ENCODE measurements at places on chromosomes 11 and 22. TPM values are rescaled to one million over a fixed set of nuclear protein-coding genes. Genes with fewer than 3 reads are reported as not detected.

DNA sequence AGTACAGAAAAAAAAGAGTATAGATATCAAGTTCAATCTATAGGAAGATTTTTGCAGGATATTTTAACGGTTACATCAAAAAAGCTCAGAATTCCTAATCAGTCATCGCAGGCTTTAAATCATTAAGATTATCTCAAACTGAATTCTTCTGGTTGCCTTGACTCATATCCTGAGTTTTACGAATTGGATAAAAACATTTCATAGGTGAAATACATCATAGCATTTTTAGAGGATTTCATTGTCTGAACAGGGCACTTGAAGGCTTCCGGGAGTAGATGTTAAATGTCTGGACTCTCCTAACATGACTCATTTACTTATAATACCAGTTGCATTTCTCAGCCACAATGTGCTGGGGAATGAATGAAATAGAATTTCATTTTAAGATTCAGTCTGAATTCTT is 2216.6 kb upstream of the RAG2 start:
- no peaks in the 10 kb centered on the region for H3K27me3 ChIP-seq
- no peak overlapping the region for H3K4me3 ChIP-seq
- no peak overlapping the region for H3K27ac ChIP-seq
- no peaks in the 10 kb centered on the region for H3K4me1 ChIP-seq

GRCh38 chr11:70521475-70522308 is 123.4 kb downstream of the CTTN start:
- H3K27ac ChIP-seq, result no peak overlapping the region
- DNase-seq, result peak; percentile 51
- H3K4me3 ChIP-seq, result no peak overlapping the region
- no peaks in the 10 kb centered on the region for H3K27me3 ChIP-seq

FDXACB1 gene
- 4.0 TPM for total RNA-seq

DNA sequence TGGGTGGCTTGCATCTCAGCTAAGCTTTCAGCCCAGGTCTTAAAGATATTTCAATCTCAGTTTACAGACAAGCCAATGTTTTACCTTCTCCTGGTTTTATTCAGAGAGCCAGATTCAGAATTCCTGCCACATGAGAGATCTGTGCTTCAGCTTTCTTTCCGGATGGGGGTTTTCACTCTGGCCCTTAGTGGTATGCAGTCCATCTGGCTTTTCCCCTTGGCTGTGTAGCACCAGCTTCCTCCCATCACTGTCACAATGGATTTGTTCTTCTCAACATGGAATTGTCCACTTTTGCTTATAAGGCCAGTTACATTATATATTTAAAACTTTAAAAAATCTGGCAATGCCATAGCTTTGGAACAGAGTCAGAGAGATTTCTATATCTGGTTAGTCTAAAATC is 303.9 kb downstream of the ETS1 start:
- no peaks in the 10 kb centered on the region for H3K4me1 ChIP-seq
- no peaks in the 10 kb centered on the region for H3K36me3 ChIP-seq
- H3K4me3 ChIP-seq, result no peak overlapping the region

DNA sequence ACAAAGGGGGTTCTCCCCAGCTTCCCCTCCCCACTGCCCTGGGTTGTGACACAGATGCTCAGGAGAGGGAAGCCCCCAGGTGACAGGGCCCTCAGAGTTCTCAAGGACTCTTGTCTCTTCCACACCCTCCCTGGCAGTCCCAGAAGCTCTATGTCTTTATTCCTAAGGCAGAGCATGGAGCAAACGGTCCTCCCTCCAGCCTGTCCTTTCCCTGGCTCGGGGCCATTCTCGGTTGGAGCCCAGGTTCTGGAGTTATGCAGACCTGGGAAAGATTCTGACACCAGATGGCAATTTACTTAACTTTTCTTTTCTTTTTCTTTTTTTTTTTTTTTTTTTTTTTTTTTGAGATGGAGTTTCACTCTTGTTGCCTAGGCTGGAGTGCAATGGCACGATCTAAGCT is 186.6 kb downstream of the CEP164 start:
- H3K4me3 ChIP-seq, result no peak overlapping the region
- no peaks in the 10 kb centered on the region for H3K27me3 ChIP-seq
- DNase-seq, result no peak
- H3K27ac ChIP-seq, result no peak overlapping the region
- peaks cover 24% of the 10 kb centered on the region for H3K4me1 ChIP-seq

DNA sequence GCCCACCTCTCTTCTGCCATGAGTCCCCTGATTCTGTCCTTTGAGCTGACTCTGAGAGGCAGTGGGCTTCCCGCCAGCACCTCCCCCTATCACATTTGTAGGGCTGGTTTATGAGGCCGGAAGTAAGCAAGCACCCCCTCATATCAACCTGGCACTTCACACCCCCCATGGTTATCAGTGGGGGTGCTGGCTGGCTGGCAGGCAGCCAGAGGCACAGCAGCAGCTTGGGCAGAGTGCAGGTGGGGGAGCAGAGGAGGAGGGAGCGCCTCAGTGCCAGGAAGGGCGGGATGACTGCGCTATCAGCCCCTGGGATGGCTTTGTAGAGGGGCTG is 22.9 kb upstream of the CHRM4 start:
- H3K36me3 ChIP-seq, result no peaks in the 10 kb centered on the region
- no peak overlapping the region for H3K4me3 ChIP-seq
- no peak overlapping the region for H3K27ac ChIP-seq
- peaks cover 30% of the 10 kb centered on the region for H3K4me1 ChIP-seq

DNA sequence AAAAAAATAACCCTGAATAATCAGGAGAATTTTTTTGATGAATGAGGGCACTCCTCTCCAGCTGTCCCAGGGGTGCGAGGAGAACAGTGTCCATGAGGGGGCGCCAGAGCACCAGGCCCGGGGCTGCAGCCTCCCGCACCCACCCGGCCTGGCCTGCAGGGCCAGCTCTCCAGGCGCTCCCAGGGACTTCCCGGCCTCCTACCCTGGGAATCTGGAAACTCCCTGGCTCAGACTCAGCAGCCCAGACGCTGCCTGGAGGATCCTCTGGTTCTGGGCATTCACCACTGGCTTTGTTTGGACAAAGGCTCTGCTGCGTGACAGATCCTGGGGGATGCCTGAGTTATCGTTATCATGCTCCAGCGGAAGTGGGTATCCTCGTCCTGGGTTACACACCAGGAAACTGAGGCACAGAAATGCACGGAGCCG is 31.0 kb downstream of the MCM5 start:
- no peak overlapping the region for H3K4me3 ChIP-seq
- no peak overlapping the region for H3K27ac ChIP-seq
- H3K27me3 ChIP-seq, result no peaks in the 10 kb centered on the region
- H3K36me3 ChIP-seq, result peaks cover 5% of the 10 kb centered on the region

- H3K27me3 ChIP-seq, result no peaks in the 10 kb centered on the region
- no peak overlapping the region for H3K27ac ChIP-seq
- H3K4me1 ChIP-seq, result no peaks in the 10 kb centered on the region
These were observed 8.0 kb downstream of the RIBC2 start for GRCh38 chr22:45421349-45422055.

ARVCF gene
- total RNA-seq, result 35.4 TPM

- no peaks in the 10 kb centered on the region for H3K27me3 ChIP-seq
- no peaks in the 10 kb centered on the region for H3K36me3 ChIP-seq
- no peak overlapping the region for H3K27ac ChIP-seq
- no peak overlapping the region for H3K4me3 ChIP-seq
These were observed 37.2 kb downstream of the LIMK2 start for GRCh38 chr22:31248965-31249958.

GRCh38 chr11:128714881-128715280 is 21.0 kb downstream of the FLI1 start:
- H3K4me3 ChIP-seq, result no peak overlapping the region
- H3K4me1 ChIP-seq, result peaks cover 25% of the 10 kb centered on the region
- DNase-seq, result no peak
- no peak overlapping the region for H3K27ac ChIP-seq

- no peak for DNase-seq
- H3K4me1 ChIP-seq, result no peaks in the 10 kb centered on the region
- H3K36me3 ChIP-seq, result no peaks in the 10 kb centered on the region
- no peak overlapping the region for H3K4me3 ChIP-seq
These were observed 6.7 kb downstream of the CARD18 start for GRCh38 chr11:105132716-105133511.

CD3G gene
- total RNA-seq, result not detected

DNA sequence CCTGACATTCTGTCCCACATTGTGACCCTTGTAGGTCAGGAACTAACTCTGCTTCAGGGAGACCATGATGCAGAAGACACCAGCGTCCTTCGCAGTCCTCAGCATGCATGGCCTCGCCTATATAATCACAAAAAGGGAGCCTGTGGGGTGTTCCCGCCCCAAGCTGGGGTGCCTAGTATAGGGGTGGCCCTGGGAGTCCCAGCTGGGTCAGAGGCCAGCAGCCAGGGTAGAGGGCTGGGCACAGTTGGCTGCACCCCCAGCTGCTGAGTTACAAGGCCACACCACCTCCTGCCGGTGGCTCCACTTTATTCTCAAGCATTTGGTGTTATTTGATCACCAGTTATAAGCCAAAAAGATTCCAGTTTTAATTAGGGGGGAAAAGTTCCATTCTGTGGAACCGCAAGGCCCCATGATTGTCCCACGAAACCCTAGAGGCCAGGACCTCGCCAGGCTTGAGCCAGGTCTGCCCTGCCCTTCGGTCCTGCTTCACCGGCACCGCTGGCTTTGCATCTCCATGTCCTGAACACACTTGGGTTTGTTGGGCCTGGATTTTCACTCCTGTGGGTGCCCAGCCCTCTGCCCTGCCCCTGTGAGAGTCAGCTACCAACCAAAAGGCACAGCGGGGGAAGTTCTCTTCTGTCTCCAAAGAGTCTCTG is 15.0 kb upstream of the GNB1L start:
- peaks cover 5% of the 10 kb centered on the region for H3K4me1 ChIP-seq
- H3K36me3 ChIP-seq, result no peaks in the 10 kb centered on the region

- no peaks in the 10 kb centered on the region for H3K36me3 ChIP-seq
- peaks cover 10% of the 10 kb centered on the region for H3K27me3 ChIP-seq
- no peak for DNase-seq
- no peak overlapping the region for H3K27ac ChIP-seq
These were observed 44.0 kb upstream of the ATXN10 start for GRCh38 chr22:45627489-45628233.

- DNase-seq, result peak; percentile 39
- no peak overlapping the region for H3K27ac ChIP-seq
- H3K36me3 ChIP-seq, result no peaks in the 10 kb centered on the region
- no peak overlapping the region for H3K4me3 ChIP-seq
- no peaks in the 10 kb centered on the region for H3K27me3 ChIP-seq
These were observed 36.1 kb downstream of the CCDC90B start for GRCh38 chr11:83249972-83250593.

- no peak overlapping the region for H3K27ac ChIP-seq
- no peak overlapping the region for H3K4me3 ChIP-seq
- H3K4me1 ChIP-seq, result no peaks in the 10 kb centered on the region
- no peak for DNase-seq
These were observed 4.9 kb upstream of the MAFF start for GRCh38 chr22:38196791-38197419.

GRCh38 chr11:128345316-128345715 is 242.0 kb downstream of the ETS1 start:
- H3K4me3 ChIP-seq, result no peak overlapping the region
- peaks cover 18% of the 10 kb centered on the region for H3K4me1 ChIP-seq
- no peak for DNase-seq
- no peaks in the 10 kb centered on the region for H3K27me3 ChIP-seq

GRCh38 chr22:48205161-48205560 is 1442.7 kb downstream of the TBC1D22A start:
- no peak overlapping the region for H3K4me3 ChIP-seq
- H3K36me3 ChIP-seq, result no peaks in the 10 kb centered on the region
- no peak for DNase-seq

GRCh38 chr11:128302425-128303186 is 284.8 kb downstream of the ETS1 start:
- no peaks in the 10 kb centered on the region for H3K27me3 ChIP-seq
- no peaks in the 10 kb centered on the region for H3K36me3 ChIP-seq
- DNase-seq, result no peak
- no peak overlapping the region for H3K4me3 ChIP-seq
- H3K4me1 ChIP-seq, result no peaks in the 10 kb centered on the region

PKNOX2 gene
- 7.2 TPM for total RNA-seq

DNA sequence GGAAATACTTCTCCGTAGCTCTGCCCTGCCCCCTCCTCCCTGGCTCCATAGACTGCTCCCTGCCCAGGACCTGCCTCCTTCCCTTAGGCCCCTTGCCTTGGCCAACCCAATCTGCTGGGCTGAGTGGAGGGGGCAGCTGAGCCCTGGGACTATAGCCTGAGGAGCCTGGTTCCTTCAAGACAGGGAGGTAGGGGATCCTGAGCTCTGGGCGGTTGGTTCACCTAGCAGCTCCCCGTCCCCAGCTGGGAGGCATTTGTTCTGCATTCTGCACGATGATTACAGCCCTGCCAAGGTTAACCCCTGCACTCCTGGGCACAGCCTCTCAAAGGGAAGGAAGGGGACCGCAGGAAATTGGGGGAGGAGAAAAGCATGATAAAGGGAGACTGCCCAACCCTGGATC is 3.6 kb upstream of the CDC42EP1 start:
- H3K4me3 ChIP-seq, result no peak overlapping the region
- peaks cover 44% of the 10 kb centered on the region for H3K4me1 ChIP-seq
- peaks cover 30% of the 10 kb centered on the region for H3K27me3 ChIP-seq
- no peaks in the 10 kb centered on the region for H3K36me3 ChIP-seq
- no peak overlapping the region for H3K27ac ChIP-seq

- no peaks in the 10 kb centered on the region for H3K36me3 ChIP-seq
- H3K27me3 ChIP-seq, result no peaks in the 10 kb centered on the region
- H3K4me1 ChIP-seq, result peaks cover under 1% of the 10 kb centered on the region
- DNase-seq, result no peak
- no peak overlapping the region for H3K4me3 ChIP-seq
- no peak overlapping the region for H3K27ac ChIP-seq
These were observed 30.6 kb upstream of the TSKU start for GRCh38 chr11:76752321-76753143.

DNA sequence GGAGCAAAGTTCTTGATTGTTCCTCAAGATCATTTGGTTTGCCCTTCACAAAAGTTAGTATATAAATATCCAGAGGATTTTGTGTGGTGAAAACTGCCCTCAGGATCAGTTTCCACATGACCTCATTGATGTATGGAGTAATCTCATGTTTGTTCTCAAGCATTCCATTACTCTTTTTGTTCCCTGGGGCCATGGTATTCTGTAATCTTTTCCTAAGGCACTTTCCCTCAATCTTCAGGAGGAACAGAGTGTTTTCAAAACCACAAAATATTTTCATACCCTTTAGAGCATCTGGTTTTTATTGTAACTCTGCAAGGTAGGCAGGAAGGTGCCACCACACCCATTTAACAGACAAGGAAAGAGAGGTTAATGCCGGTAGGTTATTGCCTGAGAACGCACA is 99.6 kb downstream of the FAM181B start:
- H3K4me3 ChIP-seq, result no peak overlapping the region
- no peaks in the 10 kb centered on the region for H3K27me3 ChIP-seq
- no peaks in the 10 kb centered on the region for H3K4me1 ChIP-seq
- H3K27ac ChIP-seq, result no peak overlapping the region
- no peak for DNase-seq

GRCh38 chr11:126054408-126054807 is 8.3 kb downstream of the CDON start:
- peaks cover 37% of the 10 kb centered on the region for H3K4me1 ChIP-seq
- H3K4me3 ChIP-seq, result no peak overlapping the region
- DNase-seq, result no peak
- H3K36me3 ChIP-seq, result no peaks in the 10 kb centered on the region
- no peaks in the 10 kb centered on the region for H3K27me3 ChIP-seq

GRCh38 chr11:33721426-33721825 is 14.8 kb downstream of the CD59 start:
- H3K4me3 ChIP-seq, result no peak overlapping the region
- no peak for DNase-seq

CHST1 gene
- not detected for total RNA-seq

All from neural progenitor cell (in vitro differentiated cells).